ENCODE measurements at places on chromosomes 16 and 17. TPM values are rescaled to one million over a fixed set of nuclear protein-coding genes. Genes with fewer than 3 reads are reported as not detected.

The ADAD2 gene
- 0.14 TPM for total RNA-seq

The USP7 gene
- 123 TPM for total RNA-seq

The PRR15L gene
- total RNA-seq: 279 TPM

The CAPNS2 gene
- total RNA-seq: 0.40 TPM

The APOH gene
- 0.34 TPM for total RNA-seq

The TBC1D26 gene
- total RNA-seq: not detected

The KRTAP1-5 gene
- total RNA-seq: not detected

The SLFN13 gene
- total RNA-seq: 12.5 TPM

The NLGN2 gene
- 6.6 TPM for total RNA-seq

The GP1BA gene
- not detected for total RNA-seq

The SBK1 gene
- total RNA-seq: 0.28 TPM

The IL21R gene
- total RNA-seq: 1.0 TPM

The SLC6A2 gene
- not detected for total RNA-seq

The RBL2 gene
- total RNA-seq: 48.5 TPM

The PRDM7 gene
- not detected for total RNA-seq

The TERF2IP gene
- total RNA-seq: 30.0 TPM

GRCh38 chr16:53123747-53124146, 69.0 kb downstream of the CHD9 start:
- DNase-seq: no peak

DNA sequence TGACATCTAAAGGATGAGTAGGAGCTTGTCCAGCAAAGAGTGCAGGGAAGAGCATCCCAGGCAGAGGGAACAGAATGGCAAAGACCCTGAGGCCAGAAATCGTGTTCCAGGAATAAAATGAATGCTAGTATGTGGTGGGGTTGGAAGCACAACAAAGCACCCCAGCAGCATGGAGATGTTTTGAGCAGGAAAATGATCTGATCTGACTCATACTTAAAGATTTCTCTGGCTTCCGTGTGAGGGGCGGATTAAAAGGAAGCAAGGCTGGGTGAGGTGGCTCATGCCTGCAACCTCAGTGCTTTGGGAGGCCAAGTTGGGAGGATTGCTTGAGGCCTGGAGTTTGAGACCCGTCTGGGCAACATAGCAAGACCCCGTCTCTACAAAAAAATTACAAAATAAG, 2.3 kb downstream of the SLC5A11 start:
- no peak for DNase-seq

GRCh38 chr16:1706386-1707192, 594 bp downstream of the MAPK8IP3 start:
- DNase-seq: no peak

DNA sequence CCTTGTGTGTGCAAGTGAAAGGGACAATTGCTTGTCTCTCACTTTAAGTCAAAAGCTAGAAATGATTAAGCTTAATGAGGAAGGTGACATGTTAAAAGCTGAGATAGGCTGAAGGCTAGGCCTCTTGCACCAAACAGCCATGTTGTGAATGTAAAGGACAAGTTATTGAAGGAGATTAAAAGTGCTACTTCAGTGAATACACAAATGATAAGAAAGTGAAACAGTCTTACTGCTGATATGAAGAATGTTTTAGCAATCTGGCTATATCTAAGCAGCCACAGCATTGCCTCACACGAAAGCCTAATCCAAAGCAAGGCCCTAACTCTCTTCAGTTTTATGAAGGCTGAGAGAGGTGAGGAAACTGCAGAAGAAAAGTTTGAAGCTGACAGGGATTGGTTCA, 71.0 kb downstream of the CDRT15 start:
- DNase-seq: no peak

DNA sequence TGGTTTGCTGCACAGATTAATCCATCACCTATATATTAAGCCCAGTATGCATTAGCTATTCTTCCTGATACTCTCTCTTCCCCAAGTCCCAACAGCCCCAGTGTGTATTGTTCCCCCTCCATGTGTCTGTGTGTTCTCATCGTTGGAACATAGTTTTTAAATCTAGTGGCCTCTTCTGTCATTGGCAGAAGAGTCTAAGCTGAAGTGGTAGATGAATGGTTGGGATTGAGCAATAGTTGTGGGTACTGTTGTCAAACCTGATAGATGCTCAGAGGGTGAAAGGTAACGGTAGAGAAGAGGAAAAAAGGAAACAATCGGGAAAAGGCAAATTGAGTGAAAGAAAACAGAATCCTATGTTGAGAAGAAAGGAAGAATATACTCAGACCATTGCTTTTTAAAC, 29.9 kb downstream of the MAP3K3 start:
- no peak for DNase-seq

- no peak for DNase-seq
These were observed 51.7 kb downstream of the GRIN2A start for GRCh38 chr16:10130538-10130937.

DNA sequence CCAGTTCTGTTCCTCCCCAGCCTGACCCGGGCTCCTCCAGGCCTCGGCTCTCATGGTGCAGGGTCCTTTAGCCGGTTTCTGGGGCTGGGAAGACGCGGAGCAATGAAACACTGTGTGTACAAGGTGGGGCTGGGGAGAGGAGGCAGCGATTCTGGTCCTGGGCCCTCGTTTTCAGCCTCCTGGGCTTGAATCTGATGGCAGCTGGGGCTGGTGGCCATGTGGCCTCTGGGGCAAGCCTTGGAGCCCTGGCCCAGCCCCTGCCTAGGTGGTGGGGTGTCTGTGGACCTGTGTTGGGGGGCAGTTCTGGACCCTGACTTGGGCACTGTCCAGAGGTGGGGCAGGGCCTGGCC, 4.1 kb downstream of the FOXJ1 start:
- no peak for DNase-seq

- peak; percentile 23 for DNase-seq
These were observed 14.6 kb downstream of the SMTNL2 start for GRCh38 chr17:4598776-4599504.

GRCh38 chr17:28684963-28685362, 23.0 kb downstream of the SUPT6H start:
- peak; percentile 47 for DNase-seq

DNA sequence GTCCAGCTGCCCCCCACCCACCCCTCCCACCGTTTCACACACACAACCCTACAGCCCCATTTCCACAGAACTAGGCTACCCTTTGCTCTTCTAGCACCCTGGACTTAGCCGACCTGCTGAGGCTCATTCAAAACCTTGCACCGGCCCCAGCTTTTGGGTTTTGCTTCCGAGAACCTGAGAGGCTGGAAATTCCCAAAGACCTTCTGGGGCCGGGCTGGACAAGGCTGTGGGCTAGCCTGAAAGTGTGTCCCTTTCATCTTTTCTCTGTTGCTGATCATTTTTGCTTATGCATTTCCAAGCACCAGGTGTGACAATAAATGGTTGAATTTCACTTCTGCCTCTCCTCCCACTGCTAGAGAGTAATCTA, 139.0 kb downstream of the DNAH9 start:
- DNase-seq: no peak

- DNase-seq: peak; percentile 63
These were observed 40.9 kb downstream of the TMEM235 start for GRCh38 chr17:78272181-78272913.

DNA sequence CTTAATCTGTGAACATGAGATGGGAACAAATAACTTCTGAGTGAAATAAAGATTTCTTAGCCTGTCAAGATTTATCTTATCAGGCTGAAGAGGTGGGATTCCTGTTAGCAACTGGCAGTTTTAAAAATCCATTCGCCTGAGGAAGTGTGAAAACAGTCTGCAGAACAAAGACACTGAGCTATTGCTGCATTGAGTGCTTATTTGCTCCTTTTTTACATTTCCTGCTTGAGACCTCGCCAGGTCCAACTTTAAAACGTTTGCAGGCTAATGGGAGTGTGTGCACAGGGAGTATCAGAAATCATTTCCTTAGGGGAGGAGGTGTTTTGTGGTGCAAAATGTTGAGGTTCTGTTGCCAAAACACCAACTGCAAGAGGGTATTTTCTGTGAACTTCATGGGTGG, 957.8 kb upstream of the RBFOX1 start:
- DNase-seq: no peak

- no peak for DNase-seq
These were observed 170.8 kb upstream of the FAM20A start for GRCh38 chr17:68771867-68772515.

DNA sequence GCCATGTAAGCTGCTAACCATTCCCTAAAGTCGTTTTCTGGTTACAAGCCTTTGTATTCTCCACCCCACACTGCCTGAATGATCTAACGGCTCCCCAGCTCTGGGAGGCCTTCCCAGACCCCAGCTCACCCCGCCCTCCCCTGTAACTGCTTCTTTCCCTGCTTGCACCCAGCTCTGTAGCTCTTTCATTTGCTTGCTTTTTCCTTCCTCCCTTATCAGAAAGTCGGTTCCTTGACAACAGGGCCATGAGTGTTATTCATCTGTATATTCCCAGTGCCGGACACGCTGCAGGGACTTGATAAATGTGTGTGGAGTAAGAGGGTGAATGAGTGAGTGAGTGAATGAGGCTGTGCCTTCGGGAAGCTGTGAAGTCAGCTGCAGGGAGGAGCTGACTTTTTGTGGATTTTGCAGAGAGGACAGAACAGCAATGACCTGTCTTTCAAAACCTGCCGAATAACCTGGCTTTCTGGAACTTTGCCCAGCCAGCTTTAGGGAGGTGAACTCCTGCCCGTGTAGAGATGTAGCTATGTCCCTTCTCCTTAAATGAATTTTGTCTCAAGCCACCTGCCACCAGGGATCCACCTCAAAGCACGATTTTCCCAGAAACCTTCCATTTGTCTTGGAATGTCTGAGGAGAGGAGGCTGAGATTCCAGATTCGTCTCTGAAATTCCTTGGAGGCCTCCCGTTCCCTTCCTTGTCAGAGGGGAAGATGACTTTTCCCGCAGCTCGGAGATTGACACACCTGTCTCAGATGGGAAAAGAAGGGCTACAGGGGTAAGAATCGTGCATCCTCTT, 20.0 kb upstream of the CACNG4 start:
- no peak for DNase-seq

GRCh38 chr17:7078711-7079110, 1.3 kb downstream of the CLEC10A start:
- no peak for DNase-seq

- DNase-seq: no peak
These were observed 47.1 kb upstream of the CLEC19A start for GRCh38 chr16:19238406-19238805.

GRCh38 chr17:53736516-53737240, 86.0 kb upstream of the KIF2B start:
- DNase-seq: no peak

DNA sequence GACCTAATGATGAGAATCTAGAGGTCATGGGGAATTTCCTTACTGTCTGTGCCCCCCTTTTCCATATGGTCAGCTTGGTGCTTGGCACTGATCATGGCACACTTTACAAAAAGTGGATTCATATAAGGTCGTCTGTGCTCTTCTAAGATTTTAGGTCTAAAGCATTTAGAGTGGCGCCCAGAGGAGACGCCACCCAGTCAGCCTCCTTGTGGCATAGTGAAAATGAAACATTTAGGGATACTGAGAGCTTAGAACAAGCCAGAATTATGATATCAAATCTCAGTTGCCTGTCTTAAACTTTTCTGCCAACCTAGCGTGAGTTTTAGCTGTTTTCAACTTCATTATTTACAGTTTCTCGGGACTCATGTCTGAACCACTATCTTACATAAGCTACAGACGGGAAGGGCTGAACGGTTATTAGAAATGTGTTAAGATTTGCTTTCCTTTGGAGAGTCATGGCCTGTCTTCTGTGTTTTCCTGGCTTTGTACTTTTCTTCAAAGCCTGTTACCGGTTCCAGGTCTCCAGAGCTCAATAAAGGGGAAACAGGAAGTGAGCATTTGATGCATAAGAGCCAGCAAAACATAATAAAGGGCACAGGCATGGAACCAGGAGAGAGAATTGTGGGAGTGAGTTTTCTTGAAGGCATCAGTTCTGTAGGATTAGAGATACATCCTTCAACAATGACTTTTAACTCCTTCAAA, 13.7 kb downstream of the ZNRF1 start:
- no peak for DNase-seq

GRCh38 chr16:6645768-6646568, 686.7 kb upstream of the RBFOX1 start:
- no peak for DNase-seq

DNA sequence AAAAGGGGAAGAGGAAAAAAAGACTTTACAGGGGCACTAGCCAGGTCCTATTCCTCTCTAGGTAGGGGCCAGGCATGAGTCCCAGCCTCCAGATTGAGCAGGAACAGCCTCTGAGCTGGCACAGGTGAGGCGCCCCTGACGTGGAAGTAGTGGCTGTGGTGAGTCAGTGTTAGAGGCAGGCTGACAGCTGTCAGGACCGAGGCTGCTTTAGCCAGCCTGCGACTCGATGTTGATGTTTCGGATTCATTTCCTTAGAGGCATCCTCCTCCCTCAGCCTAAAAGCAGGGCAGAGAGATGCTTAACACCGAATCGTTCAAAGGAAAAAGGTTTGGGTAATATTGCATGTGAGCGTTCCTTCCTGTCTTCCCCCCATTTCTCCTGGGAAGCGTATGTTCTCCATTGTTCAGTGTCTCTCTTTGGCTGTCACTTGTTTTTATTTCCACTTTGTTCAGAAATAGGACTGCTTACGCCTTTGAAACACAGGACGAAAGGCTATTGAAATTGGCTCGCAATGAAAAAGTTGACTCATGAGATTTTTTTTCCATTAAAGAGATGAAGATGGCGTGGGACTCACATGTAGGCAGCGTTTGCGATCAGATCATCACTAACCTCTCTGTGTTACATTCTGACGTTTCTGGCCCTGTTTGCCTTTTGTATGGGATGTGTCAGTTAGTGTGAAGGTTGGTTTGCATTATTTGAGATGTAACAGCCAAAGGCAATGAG, 1.3 kb downstream of the KIAA0513 start:
- peak; percentile 70 for DNase-seq

- no peak for DNase-seq
These were observed 254.5 kb downstream of the FTO start for GRCh38 chr16:53958341-53958880.

- DNase-seq: no peak
These were observed 8.1 kb downstream of the CTRL start for GRCh38 chr16:67923414-67924116.

- peak; percentile 38 for DNase-seq
These were observed 9.3 kb downstream of the GJD3 start for GRCh38 chr17:40355123-40355803.

DNA sequence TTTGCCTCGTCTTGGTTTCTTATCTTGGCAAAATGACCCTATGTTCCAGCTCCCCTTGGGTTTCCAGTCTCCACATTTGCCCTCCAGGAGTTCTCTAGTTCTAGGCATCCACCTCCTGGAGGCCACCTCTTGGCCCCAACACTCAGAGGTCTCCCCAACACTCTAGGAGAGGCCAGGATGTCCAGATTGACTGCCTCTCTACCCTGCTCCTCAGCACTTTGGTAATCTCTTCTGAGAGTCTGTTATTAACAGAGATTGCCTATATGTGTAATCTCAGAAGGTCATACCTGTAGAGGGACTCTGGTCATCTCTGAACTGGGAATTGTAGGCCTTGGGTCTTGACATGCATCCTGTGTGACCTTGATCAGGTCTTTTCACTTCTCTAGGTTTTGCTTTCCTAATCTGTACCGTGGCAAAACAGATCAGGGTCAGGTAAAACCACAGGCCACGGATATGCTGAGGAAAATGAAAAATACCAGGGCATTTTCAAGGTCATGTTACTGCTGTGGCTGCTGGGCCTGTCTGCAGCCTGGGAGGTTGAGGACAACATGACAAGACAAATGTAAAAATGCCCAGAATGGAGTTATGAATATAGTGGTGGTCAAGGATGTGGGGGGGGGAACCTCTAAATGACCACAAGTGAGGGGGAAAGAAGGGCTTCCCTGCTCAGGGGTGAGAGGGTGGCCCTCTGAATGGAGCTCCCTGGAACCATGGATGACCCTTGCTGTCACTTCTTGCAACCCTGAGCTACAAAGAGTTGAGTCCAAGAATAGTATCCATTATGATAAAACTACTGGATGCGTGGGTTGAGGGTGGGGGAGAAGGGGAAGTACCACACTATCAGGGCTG, 5.0 kb upstream of the CCL4L2 start:
- DNase-seq: no peak

All from left colon (tissue), 2 donors.